Thymus (tissue), 14 donors: ENCODE measurements at places on chromosomes 2 and 18. TPM values are rescaled to one million over a fixed set of nuclear protein-coding genes. Genes with fewer than 3 reads are reported as not detected.

Gene SIGLEC15
- total RNA-seq: 0.42 TPM

DNA sequence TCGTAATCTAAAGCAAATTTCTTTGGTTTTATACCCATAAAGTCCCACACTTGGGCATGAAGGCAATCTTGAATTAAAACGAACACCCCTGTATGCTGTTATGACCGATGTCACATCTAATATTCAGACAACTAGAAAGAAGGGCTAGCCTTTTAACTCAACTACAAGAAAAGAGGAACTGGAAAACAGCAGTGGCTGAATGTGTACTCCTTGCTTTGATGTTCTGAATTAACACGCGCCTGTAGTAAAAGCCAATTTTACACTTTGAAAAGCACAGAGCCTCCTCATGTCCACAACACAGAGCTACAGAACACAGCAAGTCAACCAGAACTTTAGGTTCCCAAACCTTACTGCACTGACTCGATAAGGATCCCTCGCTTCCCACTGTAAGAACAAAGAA lies 147.6 kb downstream of the HDAC4 start:
- no peaks in the 10 kb centered on the region for H3K27me3 ChIP-seq
- no peak for DNase-seq
- H3K4me3 ChIP-seq: no peak overlapping the region
- peaks cover 65% of the 10 kb centered on the region for H3K4me1 ChIP-seq

GRCh38 chr2:172376505-172377125 lies 50.8 kb upstream of the ITGA6 start:
- no peaks in the 10 kb centered on the region for H3K36me3 ChIP-seq
- no peak overlapping the region for H3K27ac ChIP-seq
- no peak for DNase-seq
- H3K27me3 ChIP-seq: no peaks in the 10 kb centered on the region
- H3K4me1 ChIP-seq: no peaks in the 10 kb centered on the region

GRCh38 chr2:241762321-241762932 lies 14.2 kb upstream of the GAL3ST2 start:
- no peak overlapping the region for H3K4me3 ChIP-seq
- no peak for DNase-seq
- H3K36me3 ChIP-seq: peaks cover 12% of the 10 kb centered on the region

- H3K27ac ChIP-seq: no peak overlapping the region
- DNase-seq: no peak
- H3K4me3 ChIP-seq: no peak overlapping the region
These were observed 99.6 kb downstream of the BABAM2 start for GRCh38 chr2:27990030-27990590.

DNA sequence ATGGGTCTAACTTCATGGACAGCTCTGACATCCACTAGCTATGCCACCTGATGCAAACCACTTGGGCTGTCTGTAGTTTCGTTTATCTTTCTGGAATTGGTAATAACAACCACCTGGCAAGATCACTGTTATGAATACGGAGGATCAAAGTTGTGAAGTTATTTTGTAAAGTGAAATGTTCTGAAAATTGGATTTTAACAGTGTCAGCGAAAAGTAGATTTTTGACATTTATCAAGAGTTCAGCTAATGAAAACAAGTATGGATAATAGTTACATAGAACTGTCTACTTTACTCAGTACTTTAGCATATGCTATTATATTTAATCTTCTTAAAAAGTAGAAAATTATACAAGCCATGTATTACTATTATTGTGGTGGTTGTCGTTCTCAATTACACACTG lies 813.8 kb downstream of the RNF144A start:
- H3K4me1 ChIP-seq: peaks cover under 1% of the 10 kb centered on the region
- no peaks in the 10 kb centered on the region for H3K36me3 ChIP-seq
- no peaks in the 10 kb centered on the region for H3K27me3 ChIP-seq
- no peak overlapping the region for H3K27ac ChIP-seq
